ENCODE measurements at places on chromosomes 6 and 20.

GRCh38 chr6:169868458-169868857 is 117.0 kb downstream of the ERMARD start:
- no peaks in the 10 kb centered on the region for H3K36me3 ChIP-seq
- peaks cover 9% of the 10 kb centered on the region for H3K4me1 ChIP-seq
- H3K4me3 ChIP-seq = no peak overlapping the region
- H3K27ac ChIP-seq = peak overlapping the region; percentile 51

- no peak for DNase-seq
- no peaks in the 10 kb centered on the region for H3K4me1 ChIP-seq
- H3K36me3 ChIP-seq = no peaks in the 10 kb centered on the region
- peaks cover 10% of the 10 kb centered on the region for H3K27me3 ChIP-seq
- no peak overlapping the region for H3K27ac ChIP-seq
These were observed 87.3 kb upstream of the AKIRIN2 start for GRCh38 chr6:87789198-87789899.

- H3K27ac ChIP-seq = no peak overlapping the region
- H3K4me3 ChIP-seq = no peak overlapping the region
- peaks cover 12% of the 10 kb centered on the region for H3K27me3 ChIP-seq
- H3K36me3 ChIP-seq = peaks cover 2% of the 10 kb centered on the region
These were observed 25.1 kb upstream of the ZSCAN9 start for GRCh38 chr6:28200020-28200419.

GRCh38 chr6:21666853-21667681 is 73.5 kb downstream of the SOX4 start:
- DNase-seq = no peak
- H3K4me3 ChIP-seq = no peak overlapping the region
- peaks cover 20% of the 10 kb centered on the region for H3K4me1 ChIP-seq
- peaks cover 64% of the 10 kb centered on the region for H3K27me3 ChIP-seq

DNA sequence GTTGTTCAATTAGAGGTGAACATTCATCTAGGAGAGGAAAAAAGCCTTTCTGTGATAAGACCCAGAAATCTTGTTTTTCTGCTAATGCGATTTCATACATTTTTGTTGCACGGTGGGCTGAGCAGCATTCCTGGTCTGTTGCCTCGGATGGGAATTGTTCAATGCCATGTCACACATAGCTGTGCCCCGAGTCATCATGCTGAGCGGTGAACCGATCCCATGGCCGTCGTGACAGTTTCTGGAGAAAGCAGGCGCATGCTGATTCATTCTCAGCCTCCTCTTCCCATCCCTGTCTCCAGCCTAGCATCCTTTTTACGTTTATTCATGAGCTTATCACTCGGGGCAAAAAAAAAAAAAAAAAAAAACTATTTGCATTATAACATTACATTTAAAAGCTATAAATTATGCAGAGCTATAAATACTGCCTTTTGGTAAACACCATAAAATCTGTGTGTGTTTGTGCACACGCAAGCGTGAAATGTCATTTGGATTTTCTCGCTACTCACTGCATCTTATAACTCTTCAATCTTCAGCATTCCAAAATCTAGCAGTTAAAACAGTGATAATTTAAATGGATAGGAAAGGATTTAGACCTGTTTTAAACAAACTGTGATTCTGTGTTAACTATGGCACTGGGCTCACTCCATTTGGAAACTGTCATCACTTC is 58.9 kb upstream of the IFNGR1 start:
- no peaks in the 10 kb centered on the region for H3K36me3 ChIP-seq
- H3K27ac ChIP-seq = no peak overlapping the region
- no peak overlapping the region for H3K4me3 ChIP-seq
- peaks cover 39% of the 10 kb centered on the region for H3K27me3 ChIP-seq
- DNase-seq = no peak

- peaks cover 59% of the 10 kb centered on the region for H3K27me3 ChIP-seq
- H3K4me1 ChIP-seq = peaks cover 11% of the 10 kb centered on the region
- no peak overlapping the region for H3K4me3 ChIP-seq
- no peaks in the 10 kb centered on the region for H3K36me3 ChIP-seq
- H3K27ac ChIP-seq = no peak overlapping the region
These were observed 4.5 kb downstream of the GLP1R start for GRCh38 chr6:39053016-39053624.

DNA sequence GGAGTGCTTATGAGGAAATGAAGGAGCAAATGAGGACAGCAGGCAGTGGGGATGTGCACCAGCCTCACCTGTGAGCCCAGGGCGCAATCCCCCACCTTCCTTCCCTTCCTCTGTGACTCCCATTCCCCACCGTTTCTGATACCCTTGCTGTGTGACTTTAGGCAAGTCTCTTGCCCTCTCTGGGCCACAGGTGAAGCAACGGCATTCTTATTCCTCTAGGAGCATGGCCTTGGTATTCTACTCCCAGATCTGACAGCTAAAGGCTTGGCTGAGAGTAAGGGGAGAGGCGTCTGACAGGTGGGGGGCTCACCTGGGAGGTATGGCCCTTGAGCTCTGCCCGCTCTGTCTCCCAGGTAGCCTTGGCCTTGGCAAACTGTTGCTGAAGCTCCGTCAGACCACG is 30.9 kb upstream of the DSN1 start:
- no peak for DNase-seq
- H3K36me3 ChIP-seq = peaks cover 3% of the 10 kb centered on the region
- H3K27me3 ChIP-seq = peaks cover 11% of the 10 kb centered on the region
- no peak overlapping the region for H3K4me3 ChIP-seq

DNA sequence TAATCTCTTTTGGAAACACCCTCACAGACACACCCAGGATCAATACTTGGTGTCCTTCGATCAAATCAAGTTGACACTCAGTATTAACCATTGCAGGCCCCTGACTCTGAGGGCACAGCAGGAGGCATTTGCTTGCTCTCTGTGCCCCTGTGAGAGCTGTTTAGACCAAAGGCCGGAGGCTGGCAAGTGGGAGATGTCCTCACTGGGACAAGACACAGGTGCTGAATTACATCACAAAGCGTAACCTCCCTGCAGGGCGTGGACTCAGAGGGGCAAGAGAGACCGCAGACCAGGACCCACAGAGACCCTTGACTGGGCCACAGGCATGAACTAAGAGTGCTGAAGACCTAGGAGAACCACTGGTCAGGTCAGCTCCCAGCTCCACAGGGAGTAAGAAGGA is at the start of gene CST8:
Gene CST8, plus strand, starts transcription at position 301 of the 400 bp plus-strand sequence. CDS start 551 bp downstream, outside the sequence.
- no peaks in the 10 kb centered on the region for H3K36me3 ChIP-seq
- no peaks in the 10 kb centered on the region for H3K4me1 ChIP-seq
- no peak within 1 kb of the TSS for H3K4me3 ChIP-seq
- H3K27ac ChIP-seq = no peak within 1 kb of the TSS
- DNase-seq = no peak

DNA sequence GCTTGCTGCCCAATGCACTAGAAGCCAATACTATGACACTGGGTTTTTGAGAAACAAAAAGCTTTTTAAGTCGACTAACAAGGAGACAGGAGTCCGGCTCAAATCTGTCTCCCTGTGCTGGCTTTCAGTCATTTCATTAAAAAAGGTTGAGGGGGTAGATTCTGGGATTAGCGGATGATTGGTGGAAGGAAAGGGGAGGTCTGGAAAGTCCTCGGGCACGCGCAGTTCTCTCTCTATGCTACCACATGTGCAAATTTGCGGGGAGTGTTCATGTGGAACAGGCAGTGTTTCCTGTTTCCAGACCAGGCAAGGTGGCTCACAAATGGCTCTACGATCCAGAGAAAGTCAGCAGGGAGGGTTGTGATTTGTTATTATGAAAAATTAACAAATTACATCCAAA is 89.1 kb upstream of the TOX2 start:
- H3K4me3 ChIP-seq = no peak overlapping the region
- H3K27me3 ChIP-seq = peaks cover 35% of the 10 kb centered on the region
- H3K4me1 ChIP-seq = no peaks in the 10 kb centered on the region

- no peak overlapping the region for H3K4me3 ChIP-seq
- H3K4me1 ChIP-seq = peaks cover 24% of the 10 kb centered on the region
- DNase-seq = no peak
- no peak overlapping the region for H3K27ac ChIP-seq
- H3K36me3 ChIP-seq = peaks cover 46% of the 10 kb centered on the region
- no peaks in the 10 kb centered on the region for H3K27me3 ChIP-seq
These were observed 82.8 kb downstream of the ZMYND8 start for GRCh38 chr20:47273591-47274235.

- no peak overlapping the region for H3K27ac ChIP-seq
- peaks cover 52% of the 10 kb centered on the region for H3K27me3 ChIP-seq
- H3K4me3 ChIP-seq = no peak overlapping the region
- H3K4me1 ChIP-seq = peaks cover 13% of the 10 kb centered on the region
- no peaks in the 10 kb centered on the region for H3K36me3 ChIP-seq
These were observed 7.4 kb upstream of the AHCY start for GRCh38 chr20:34310481-34311117.

DNA sequence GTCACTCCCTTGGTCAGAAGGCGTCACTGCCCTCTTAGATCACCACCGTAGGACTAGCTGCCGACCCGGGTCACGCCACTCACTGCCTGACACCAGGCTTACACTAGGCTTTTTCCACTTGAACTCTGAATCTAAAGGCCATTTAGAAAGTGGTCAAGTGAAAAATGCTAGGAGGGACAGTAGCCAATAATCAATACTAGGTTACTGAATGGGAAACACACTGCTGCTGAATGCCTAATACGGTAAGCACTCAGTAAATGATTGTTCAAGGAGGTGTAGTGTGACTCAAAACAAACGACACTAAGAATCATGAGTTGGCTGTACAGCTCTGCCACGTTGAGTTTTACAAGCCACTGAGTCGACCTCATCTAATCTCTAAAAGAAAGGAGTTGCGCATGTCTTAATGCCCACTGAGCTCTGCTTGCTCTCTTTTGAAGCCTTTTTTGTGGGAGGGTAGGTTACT is 760 bp upstream of the IBTK start:
- peak overlapping the region; percentile 90 for H3K27ac ChIP-seq
- no peak for DNase-seq
- H3K4me1 ChIP-seq = peaks cover 38% of the 10 kb centered on the region
- H3K27me3 ChIP-seq = peaks cover 4% of the 10 kb centered on the region
- H3K36me3 ChIP-seq = peaks cover 14% of the 10 kb centered on the region

DNA sequence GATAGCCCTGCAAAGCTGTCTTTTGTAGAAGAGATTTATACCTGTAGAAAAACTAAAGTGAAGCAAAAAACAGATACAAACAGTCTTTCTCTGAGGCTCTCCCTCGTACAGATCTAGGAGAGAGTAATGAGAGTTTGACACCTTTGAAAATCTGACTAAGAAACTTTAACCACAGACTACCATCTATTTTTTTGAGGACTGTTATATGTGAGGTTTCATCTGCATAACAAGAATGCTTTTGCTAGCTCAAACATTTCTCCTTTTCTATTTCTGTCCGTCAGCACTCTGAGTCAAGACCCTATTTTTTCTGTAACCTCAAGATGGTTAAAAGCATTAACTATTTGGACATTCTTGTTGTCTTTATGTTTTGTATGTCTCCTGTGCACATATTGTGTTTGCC is 193.0 kb downstream of the BTBD3 start:
- no peaks in the 10 kb centered on the region for H3K27me3 ChIP-seq
- H3K27ac ChIP-seq = no peak overlapping the region
- H3K4me1 ChIP-seq = no peaks in the 10 kb centered on the region
- H3K4me3 ChIP-seq = no peak overlapping the region

DNA sequence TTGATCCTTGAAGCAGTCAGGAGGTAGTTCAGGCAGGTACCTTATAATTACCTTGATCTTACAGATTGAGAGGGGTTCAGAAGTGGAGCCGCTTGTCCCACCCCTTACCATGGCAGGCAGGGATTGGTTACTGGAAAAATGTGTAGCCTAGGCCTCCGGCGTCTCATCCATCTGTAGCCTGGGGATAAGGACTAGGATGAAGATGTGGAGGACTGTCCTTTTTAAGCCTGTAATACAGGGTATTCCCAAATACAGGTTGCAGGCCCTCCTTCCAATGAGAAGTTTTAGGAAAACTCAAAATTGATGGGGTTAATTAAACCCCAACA is 2.8 kb downstream of the HMGA1 start:
- DNase-seq = no peak
- peak overlapping the region; percentile 91 for H3K4me3 ChIP-seq
- H3K27ac ChIP-seq = peak overlapping the region; percentile 97
- no peaks in the 10 kb centered on the region for H3K27me3 ChIP-seq
- peaks cover 45% of the 10 kb centered on the region for H3K36me3 ChIP-seq
- peaks cover 64% of the 10 kb centered on the region for H3K4me1 ChIP-seq

- no peaks in the 10 kb centered on the region for H3K36me3 ChIP-seq
- H3K4me3 ChIP-seq = no peak overlapping the region
- no peaks in the 10 kb centered on the region for H3K4me1 ChIP-seq
- H3K27ac ChIP-seq = no peak overlapping the region
- DNase-seq = no peak
These were observed 43.5 kb downstream of the SAMD5 start for GRCh38 chr6:147551976-147552375.

DNA sequence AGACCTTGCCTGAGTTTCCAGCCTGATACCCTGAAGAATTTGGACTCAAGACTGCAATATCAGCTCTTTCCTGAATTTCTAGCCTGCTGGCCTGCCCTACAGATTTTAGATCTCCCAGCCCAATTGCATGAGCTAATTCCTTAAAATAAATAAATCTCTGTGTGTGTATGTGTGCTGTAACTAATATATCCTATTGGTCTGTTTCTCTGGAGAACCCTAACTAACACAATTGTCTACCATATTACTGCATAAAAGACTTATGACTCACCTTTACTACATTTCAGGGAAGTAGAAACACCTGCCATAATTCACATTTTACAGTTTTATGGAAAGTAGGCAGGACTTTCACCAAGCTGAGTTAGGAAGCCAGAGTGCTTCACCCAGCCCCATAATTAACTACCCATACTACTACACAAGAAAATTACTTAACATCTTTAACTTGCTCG is 90.7 kb upstream of the BEND6 start:
- DNase-seq = no peak
- H3K36me3 ChIP-seq = no peaks in the 10 kb centered on the region
- no peak overlapping the region for H3K4me3 ChIP-seq
- no peaks in the 10 kb centered on the region for H3K4me1 ChIP-seq
- H3K27ac ChIP-seq = no peak overlapping the region

DNA sequence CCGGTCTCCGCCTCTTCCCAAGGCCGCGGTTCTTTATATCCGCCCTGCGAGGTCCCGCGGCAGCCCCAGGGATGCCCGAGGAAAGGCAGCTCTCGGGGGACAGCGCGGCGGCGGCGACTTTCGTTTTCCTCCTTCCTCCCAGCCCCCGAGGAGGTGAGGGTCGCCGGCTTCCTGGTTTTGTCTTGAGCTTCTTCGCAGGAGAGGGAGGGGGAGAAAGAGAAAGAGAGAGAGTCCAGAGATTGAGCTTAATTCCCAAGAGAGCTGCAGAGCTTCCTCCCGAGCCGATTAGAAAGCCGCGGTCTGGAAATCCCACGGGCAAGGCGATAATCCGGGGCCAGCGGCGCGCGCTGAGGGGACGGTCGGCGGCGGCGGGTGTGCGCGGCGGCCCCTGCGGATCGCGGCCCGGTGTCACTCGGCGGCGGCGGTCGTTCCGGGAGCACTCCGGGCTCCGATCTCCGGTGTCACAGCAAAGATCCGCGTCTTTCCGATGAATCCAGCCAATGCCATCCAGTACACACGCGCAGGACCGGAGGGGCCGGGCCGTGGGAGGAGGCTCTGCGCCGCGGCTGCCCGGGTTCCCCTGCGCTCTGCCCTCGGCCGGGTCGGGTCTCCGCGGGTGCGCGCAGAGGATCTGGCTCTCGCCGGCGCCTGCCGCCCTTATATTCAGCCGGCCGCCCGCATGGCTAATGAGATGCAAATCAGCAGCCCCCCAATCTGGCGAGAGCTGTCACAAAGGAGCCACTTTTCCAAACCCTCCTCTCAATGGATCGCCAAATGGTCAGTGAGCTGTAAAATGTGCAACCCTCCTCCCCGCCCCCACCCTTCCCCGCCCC is at the start of gene DLL1:
Gene DLL1, minus strand, starts transcription at position 783 of the 833 bp plus-strand sequence. CDS start 939 bp downstream, outside the sequence.
- peak; percentile 50 for DNase-seq
- peaks cover 97% of the 10 kb centered on the region for H3K27me3 ChIP-seq
- peaks cover 48% of the 10 kb centered on the region for H3K4me1 ChIP-seq
- H3K27ac ChIP-seq = no peak within 1 kb of the TSS
- H3K36me3 ChIP-seq = peaks cover 2% of the 10 kb centered on the region

GRCh38 chr6:140500849-140501248 is 1126.4 kb upstream of the CITED2 start:
- no peaks in the 10 kb centered on the region for H3K4me1 ChIP-seq
- no peak for DNase-seq
- no peaks in the 10 kb centered on the region for H3K36me3 ChIP-seq
- no peaks in the 10 kb centered on the region for H3K27me3 ChIP-seq
- no peak overlapping the region for H3K27ac ChIP-seq
- H3K4me3 ChIP-seq = no peak overlapping the region

Measured in activated naive CD4-positive, alpha-beta T cell treated with anti-CD3 and anti-CD28 coated beads, Interleukin-2, amount 10 ng/mL, durations not matched to agents 7 days and 5 days (primary cell).